Activated CD8-positive, alpha-beta memory T cell treated with anti-CD3 and anti-CD28 coated beads for 1 hour (primary cell): ENCODE measurements at places on chromosomes 11 and 22.

DNA sequence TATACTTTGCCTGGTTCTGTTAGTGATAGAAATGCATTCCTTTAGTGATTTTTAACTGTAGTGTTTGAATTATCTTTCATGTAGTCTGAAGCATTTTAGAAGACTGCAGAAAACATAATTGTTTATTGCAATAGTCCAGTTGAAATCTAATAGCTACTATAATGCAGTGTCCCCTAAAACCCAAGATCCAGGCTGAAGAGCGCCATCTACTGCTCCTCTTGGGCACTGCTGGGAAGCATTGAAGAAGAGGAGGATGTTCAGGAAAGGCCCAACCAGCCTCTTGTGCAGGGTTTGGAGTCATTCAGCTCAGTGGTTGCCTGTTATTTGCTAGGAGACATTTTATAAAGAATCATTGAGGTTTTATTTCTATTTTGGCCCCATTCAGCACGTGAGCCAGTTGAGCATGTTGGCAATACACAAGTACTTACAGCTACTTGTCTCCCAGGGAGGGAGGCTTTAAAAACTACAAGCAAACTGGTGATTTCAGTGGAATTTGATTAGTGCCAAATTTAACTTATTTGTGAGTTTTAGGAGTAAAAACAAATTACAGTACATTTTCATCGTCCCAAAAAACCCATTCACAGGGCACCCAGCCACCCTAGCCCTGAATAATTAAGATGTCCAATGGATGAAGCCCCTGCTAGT, 74.9 kb upstream of the HORMAD2 start:
- DNase-seq, result no peak

DNA sequence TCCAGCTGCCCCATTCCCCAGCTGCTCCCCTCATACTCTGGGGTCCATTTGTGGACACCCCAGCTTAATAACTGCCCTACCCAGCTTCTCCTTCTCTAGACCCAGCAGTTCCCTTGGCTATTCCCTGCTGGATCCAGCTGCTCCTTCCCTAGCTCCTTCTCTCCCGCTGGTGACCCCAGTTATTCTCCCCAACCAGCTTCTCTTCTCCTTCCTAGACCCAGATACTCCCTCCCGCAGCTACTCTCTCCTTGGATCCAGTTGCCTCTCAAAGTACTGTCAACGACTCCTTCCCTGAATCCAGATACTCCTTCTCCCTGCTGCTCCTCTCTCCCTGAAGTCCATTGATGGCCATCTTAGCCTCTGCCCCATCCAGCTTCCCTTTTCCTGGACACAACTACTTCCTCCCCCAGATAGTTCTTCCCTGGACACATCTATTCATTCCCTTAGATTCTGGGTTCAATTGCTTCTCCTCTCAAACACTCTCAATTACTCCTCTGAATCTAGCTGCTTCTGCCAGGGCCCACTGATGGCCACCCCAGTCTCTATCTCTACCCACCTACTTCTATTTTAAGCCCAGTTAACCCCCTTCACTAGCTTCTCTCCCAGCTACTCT, 11.6 kb downstream of the SELENOM start:
- no peak for DNase-seq

DNA sequence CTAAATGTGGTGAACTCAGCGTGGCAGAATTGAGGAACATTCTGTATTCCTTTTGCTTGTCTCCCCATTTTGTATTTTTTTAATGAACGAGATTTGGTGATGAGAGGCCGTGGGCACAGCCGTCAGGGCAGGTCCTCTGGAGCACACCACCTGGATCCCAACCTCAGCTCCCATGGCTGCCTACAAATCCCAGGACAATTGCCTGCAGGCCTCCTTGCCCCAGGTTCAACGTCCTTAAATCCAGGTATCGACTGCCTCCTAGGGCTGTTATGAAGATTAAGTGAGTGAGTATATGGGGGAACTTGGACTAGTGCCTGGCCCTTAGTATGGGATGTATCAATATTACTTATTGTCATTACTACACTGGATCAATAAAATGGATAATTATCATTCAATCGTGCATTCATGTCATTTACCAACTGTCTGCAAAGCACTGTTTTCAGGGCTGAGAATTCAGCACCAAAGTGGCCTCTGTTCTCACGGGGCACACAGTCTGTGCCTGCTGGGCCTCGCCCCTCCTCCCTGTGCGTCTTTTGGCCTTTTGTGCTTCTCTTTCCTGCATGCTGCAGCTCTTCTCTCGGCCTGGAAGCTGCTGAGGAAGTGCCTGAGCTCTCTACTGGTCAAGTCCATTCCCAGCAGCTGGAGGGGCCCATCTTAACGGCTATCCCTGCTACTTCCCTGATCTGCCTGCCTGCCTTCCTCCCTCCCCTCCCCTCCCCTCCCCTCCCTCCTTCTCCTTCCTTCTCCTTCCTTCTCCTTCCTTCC, 1343.7 kb downstream of the BRD1 start:
- no peak for DNase-seq

- DNase-seq, result no peak
These were observed 21.1 kb upstream of the PARVB start for GRCh38 chr22:44002997-44003396.

- DNase-seq, result no peak
These were observed 2.1 kb downstream of the CCDC73 start for GRCh38 chr11:32792111-32792947.

DNA sequence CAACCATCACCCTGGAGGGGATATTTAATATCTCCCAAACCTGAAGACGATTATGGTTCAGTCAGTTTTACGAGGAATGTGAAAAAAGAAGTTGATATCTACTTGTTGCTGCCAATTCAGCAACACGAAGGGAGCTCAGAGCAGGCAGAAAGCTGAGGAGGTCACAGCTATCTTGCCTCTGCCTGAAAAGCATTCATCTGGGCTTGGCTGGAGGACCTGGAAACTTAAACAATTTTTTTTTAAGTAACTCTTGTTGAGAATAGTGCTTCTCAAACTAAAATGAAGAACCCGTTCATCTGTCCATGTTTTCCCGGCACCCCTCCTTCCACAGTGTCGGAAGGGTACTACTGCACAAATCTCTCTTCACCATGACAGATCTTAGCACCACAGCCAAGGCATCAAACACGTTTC, 98.9 kb downstream of the MICAL3 start:
- DNase-seq, result no peak

DNA sequence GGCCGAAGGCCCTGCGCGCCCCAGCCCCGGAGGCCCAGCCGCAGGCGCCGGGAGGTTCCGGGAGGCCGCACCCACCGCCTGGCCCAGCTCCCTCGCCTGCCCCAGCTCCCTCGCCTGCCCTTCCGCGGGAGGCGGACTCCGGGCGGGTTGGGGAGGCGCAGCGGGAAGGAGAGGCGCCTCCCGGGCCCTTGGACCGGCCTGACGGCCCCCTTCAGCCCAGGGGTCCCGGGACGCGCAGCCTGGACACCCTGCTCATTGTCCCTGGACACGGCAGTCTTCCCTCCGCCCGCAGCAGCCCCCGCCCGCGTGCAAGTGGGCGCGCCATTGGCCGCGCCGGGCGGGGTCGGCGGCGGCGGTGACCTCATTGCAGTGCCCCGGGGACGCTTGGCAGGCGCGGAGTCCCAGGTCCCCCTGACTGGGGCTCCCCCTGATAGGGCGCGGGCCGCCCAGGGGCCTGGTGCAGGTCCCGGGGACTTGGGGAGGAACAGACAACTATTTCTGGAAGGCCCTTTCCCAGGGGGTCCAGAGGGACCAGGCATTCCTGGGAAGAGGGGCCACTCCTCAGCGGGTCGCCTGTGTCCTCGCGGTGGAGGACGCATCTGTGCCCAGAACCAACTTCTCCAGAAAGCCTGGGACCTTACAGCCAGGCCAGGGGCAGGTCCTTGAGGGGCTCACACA, 501 bp downstream of the CD151 start:
- DNase-seq, result no peak

DNA sequence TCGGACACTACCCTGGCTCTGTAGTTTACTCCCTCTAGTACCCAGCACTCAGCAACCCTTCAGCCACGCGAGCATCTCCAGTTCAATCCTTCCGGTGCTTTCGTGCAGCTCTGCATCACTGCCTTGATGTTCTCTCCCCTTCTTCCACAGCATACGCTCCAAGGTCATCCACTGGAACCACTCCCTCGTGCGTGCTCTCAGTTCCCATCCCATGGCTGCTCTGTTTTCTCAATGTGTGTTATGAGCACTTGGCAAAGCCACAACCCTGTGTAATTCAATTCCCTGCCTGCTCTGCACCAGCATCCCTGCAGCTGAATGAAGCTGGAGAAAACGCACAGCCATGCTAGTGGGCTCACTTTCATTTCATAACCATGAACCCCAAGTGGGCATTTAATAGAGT, 38.5 kb upstream of the NFRKB start:
- DNase-seq, result no peak

DNA sequence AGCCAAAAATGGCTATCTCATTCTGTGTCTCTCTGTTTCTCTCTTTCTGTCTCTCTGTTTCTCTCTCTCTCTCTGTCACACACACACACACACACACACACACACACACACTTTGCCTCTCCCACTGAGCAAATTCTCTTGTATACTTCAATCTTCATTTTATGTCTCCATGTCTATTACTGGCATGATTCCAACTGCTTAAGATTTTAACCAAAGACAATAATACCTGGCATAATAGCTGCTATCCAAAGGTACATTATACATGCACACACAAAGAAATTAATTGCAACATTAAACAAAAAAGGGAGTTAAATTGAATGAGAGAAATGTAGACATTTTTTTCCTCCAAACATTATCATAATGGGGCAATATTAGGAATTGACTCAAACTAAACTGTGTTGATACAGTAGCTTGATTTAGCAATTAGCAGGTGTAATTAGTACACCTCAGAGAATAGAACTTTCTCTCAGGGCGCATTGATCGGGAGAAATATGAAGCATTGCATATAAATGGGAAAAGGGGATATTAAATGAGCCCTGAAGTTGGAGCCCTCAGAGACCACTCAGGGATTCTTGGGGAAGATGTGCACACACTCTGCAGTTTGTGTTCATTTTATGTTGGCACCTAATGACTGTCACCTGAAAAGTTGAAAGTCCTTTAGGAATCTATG, 17.4 kb upstream of the SLC1A2 start:
- DNase-seq, result no peak

DNA sequence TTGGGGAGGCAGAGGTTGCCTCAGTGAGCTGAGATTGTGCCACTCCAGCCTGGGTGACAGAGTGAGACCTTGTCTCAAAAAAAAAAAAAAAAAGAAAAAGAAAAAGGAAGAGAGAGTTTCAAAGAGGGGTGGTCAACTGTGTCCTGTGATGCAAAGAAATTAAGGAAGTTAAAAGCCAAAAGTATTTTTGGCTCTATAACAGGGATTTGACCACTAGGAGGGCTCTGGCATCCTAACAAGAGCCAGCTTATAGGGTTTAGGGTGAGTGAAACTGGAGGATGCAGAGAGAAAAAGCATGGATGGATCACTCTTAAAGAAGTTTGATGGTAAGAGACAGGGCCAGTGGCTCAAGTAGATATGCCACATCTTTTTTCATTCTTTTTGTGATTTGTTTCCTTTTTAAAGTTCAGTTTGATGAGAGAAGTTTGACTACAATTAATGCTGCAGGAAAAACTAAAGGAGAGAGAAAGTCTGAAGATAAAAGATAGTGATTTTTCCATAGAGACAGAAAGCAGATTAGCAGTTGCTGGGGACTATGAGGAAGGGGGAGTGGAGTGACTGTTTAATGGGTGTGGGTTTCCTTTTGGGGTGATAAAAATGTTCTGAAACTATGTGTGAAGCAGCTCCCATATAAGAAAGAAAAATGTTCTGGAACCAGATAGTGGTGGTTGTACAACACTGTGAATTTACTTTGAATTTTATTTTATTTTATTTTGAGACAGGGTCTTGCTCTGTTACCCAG, 11.1 kb upstream of the MICAL2 start:
- DNase-seq, result no peak

GRCh38 chr22:39244136-39244495, 666 bp downstream of the PDGFB start:
- DNase-seq, result no peak

DNA sequence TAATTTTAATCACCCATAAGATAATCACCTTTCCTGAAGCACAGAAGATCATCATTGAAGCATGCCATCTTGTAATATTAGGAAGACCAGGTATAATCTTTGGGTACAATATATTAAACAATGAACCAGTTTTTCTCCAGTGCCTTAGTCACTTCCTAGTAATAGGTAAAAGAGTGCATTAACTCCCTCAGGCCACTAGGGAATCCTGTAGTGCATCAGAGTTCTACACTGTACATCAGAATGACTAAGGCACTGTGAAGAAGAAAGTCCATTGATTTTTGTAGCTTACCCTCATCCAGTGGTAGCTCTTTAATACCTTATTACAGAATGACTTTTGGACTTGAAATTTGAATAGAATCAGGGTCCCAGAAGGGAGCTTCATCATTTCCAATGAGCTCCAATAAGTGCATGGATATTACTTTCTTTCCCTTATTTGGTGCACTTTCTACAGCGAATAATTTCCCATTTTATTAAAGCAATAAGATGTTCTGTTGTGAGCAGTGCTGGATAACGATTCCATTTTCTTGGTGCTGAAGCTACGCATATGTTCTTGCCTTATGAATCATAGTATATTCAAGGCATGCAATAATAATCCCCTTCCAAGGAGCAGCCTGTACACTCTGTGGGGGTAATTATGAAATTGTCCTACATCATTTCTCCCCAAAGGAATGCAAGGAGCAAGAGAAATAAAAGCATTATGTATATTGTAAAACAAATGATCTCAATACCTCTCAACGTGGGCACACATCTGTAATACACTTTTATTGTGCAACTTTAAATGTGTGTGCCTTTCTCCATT, 4.7 kb downstream of the C11orf87 start:
- no peak for DNase-seq

GRCh38 chr11:61067782-61068446, 34.4 kb upstream of the CD5 start:
- DNase-seq, result no peak

GRCh38 chr11:64644647-64645275, 53.7 kb downstream of the SLC22A12 start:
- DNase-seq, result no peak

DNA sequence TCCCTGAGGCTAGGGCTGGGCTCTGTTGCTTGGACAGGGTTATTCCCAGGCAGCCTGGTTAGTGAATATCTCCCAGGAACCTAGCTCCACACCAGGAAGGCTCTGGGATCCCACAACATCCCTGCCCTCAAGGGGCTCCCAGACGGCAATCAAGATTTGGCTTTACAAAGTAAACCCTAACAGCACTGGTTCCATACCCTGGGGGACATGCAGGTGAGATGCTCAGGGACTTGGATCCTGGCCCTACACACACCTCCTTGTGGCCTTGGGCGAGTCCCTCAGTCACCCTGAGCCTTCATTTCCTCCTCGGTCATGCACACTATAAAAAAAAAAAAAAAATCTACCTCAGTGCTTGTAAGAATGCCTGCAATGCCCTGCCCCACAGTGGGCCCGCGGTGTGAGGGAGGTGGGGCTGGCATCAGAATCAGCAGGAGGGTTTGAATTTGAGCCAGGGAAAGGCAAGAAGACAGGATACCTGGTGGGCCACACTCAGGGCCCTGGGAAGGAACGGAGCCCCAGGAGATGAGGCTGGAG, 86.3 kb downstream of the MORC2 start:
- DNase-seq, result no peak

GRCh38 chr11:2211113-2211971, 39.7 kb upstream of the TH start:
- no peak for DNase-seq

- DNase-seq, result no peak
These were observed 66.0 kb downstream of the KCNQ1 start for GRCh38 chr11:2510626-2511402.

- no peak for DNase-seq
These were observed 2.0 kb downstream of the ANO3 start for GRCh38 chr11:26333906-26334305.

GRCh38 chr11:66419825-66420224, 1.0 kb upstream of the NPAS4 start:
- DNase-seq, result no peak
